ENCODE measurements at places on chromosomes 12 and 14.
A peak's percentile ranks its signal among the peaks of the same experiment; 100 is the strongest.

DNA sequence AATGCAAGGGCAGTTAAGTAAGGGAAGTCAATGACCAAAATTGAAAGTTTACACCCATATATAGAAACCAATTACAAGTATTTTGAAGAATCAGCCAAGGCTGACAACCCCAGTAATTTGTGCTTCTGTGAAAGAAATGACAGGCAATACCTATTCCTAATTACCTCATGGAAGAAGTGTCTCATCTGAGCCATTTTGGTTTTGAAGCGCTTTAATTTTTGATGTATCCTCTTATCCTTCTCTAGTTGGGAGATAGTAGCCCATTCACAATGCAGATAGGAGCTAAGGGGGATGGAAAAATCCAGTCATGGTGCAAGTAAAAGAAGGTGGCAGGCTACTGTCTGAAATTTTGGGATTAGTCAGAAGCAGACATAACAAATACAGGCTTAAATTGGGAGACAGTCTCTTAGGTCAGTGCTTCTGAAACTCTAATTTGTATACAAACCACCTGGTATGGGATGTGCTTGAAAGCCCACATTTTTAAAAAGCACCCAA is 30.4 kb upstream of the SUPT16H start:
- DNase-seq, result no peak

DNA sequence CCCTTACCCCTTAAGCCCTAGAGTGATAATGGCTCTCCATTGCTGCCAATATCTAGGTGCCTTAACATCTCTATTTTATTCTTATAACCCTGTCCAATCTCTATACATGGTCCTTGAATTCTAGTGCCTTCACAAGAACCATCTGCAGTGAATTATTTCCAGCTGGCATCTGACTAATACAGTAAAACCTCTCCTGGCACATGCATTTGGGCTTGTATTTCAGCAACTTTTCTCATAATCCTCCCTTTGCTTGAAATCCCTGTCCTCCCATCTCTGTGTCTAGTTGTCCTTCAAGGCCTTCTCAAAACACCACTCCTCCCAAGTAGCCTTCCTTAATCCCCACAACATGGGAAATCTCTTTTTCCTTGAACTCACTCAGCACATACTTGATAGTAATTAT is 14.2 kb upstream of the HMGA2 start:
- DNase-seq, result no peak

- DNase-seq, result peak; percentile 83
Observed at GRCh38 chr14:64671591-64671990, 32.6 kb upstream of the PLEKHG3 start.

DNA sequence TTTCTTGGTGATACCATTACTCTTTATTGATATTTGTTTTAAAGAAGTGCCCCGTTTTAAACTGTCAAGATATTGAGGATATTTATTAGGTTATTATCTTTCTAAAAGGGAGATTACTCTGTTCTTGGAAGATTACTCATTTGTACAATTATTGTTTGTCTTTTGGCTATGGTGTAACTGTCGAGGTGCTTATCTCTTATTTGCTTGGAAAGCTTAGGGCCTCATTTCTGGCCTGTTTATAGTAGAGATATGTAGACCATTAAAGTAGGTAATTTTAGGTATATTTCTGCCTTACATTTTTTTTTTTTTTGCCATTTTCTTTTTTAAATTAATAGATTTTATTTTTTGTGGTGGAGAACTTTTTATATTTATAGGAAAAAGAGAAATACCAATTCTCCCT is 74.2 kb downstream of the KTN1 start:
- DNase-seq, result no peak

DNA sequence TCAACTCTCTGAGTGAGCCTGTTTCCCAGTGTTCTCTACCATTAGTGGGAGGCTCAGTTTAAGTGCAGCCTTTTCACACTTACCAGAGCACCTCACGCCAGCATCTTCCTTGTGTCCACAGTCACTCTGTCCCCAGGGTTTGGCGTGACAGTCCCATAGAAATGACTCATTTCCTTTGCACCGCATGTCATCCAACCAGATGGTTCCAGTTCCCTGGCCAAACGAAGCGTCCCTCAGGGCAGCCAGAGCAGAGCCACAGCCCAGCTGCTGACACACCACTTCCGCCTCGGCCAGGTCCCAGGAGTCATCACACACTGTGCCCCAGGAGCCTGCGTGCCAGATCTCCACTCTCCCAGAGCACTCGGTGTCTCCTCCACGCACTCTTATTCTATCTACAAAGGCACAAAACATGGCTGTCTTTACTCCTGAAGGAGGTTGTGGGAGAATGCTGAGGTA is 65.4 kb downstream of the ACSM4 start:
- peak; percentile 90 for DNase-seq

DNA sequence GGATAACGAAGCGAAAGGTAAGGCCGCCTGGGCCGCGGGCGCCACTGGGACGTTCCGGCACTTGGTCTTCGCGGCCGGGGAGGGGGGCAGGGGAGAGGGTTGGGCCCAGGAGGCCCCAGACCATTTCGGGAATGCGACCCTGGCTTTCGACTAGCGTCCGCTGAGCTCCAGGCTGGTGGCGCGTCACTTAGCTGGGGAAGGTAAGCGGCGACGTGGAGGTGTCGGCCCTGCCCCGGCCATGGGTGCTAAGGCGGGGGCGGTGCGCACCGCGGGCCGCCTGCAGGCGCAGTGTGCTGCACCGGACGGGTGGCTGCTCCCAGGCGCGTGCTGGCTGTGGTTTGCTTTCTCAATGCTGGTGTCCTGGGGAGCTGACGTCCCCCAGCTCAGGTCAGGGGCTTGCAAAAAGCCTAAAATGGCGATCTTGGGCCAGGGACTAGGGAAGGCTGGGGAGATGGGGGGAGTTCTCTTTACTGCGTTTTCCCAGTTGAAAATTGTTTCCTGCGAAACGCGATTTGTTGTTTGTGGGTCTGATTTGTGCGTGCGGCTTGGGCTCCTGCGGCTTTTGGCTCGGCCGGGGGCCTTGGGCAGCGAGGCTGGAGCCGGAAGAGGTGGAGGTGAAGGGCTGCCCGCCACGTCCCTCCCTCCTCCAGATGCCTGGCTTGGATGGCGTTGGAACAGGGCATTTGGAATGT is 1.2 kb downstream of the HOXC10 start:
- DNase-seq, result no peak

DNA sequence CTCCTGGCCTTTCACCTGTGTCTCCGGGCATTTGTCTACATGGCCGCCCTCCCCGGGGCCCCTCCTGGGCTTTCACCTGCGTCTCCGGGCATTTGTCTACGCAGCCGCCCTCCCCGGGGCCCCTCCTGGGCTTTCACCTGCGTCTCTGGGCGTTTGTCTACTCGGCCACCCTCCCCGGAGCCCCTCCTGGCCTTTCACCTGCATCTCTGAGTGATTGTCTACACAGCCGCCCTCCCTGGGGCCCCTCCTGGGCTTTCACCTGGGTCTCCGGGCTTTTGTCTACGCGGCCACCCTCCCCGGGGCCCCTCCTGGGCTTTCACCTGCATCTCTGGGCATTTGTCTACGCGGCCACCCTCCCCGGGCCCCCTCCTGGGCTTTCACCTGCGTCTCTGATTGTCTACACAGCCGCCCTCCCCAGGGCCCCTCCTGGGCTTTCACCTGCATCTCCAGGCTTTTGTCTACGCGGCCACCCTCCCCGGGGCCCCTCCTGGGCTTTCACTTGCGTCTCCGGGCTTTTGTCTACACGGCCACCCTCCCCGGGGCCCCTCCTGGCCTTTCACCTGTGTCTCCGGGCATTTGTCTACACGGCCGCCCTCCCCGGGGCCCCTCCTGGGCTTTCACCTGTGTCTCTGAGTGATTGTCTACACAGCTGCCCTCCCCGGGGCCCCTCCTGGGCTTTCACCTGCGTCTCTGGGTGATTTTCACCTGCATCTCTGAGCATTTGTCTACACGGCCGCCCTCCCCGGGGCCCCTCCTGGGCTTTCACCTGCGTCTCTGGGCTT is 68.0 kb upstream of the GALNT9 start:
- no peak for DNase-seq

- DNase-seq, result peak; percentile 87
Observed at GRCh38 chr12:14239350-14239934, 126.0 kb upstream of the ATF7IP start.

DNA sequence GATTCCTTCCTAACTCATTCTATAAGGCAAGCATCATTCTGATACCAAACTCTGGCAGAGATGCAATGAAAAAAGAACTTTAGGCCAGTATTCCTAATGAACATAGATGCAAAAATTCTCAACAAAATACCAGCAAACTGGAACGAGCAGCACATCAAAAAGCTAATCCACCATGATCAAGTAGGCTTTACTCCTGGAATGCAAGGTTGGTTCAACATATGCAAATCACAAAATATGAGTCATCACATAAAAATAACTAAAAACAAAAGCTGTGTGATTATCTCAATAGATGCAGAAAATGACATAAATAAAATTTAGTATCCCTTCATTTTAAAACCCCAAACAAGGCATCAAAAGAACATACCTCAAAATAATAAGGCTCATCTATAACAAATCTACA is 98.9 kb downstream of the ACSS3 start:
- no peak for DNase-seq

GRCh38 chr12:47032644-47033043 is 46.8 kb upstream of the PCED1B start:
- peak; percentile 81 for DNase-seq
